Right cardiac atrium (tissue), 5 donors: ENCODE measurements at places on chromosomes 7 and 10.
A peak's percentile ranks its signal among the peaks of the same experiment; 100 is the strongest.

GRCh38 chr10:59674215-59674836, 35.3 kb downstream of the SLC16A9 start:
- no peak for DNase-seq

- no peak for DNase-seq
Measured at GRCh38 chr7:132002343-132002968, 446.0 kb upstream of the PODXL start.

DNA sequence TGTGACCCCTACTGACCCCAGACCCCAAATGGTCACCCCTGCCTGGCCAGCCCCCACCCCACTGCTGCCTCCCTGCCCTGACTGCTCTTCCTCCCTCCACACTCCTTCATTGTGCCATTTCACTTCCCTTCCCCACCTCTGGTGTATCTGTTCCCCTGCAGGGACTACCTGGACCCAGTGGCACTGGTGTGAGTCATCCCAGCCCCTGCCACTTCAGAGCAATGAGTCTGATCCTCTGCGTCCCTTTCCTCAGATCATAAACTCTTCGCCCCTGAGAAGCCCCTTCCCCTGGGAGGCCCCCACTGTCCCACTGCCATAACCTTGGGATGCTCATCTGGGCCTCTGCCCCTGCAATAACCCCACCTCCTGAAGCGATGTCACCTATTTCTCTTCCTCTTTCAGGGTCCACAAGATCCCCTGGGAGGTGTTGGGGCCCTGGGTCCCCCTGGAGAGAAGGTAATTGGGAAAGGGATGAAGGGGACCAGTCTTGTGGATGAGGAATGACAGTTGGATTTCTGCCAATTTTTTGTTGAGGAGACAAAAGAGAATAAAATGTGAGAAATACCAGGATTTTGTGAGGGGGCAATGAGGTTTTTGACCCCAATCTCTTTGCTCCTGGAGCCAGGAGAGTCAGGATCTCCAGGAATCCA, 19.1 kb upstream of the VOPP1 start:
- no peak for DNase-seq

GRCh38 chr10:112132435-112132834, 51.1 kb downstream of the GPAM start:
- no peak for DNase-seq

- DNase-seq: no peak
Measured at GRCh38 chr7:64685741-64686140, 19.8 kb downstream of the ZNF107 start.

GRCh38 chr10:74681917-74682627, 144.3 kb upstream of the KAT6B start:
- no peak for DNase-seq

GRCh38 chr10:78013564-78013963, 15.8 kb downstream of the POLR3A start:
- DNase-seq: no peak

- DNase-seq: no peak
Measured at GRCh38 chr10:69397972-69398371, 18.7 kb downstream of the TACR2 start.

GRCh38 chr10:103580011-103580410, 86.5 kb downstream of the NEURL1 start:
- DNase-seq: no peak

- no peak for DNase-seq
Measured at GRCh38 chr10:17460756-17461155, 6.4 kb upstream of the ST8SIA6 start.

DNA sequence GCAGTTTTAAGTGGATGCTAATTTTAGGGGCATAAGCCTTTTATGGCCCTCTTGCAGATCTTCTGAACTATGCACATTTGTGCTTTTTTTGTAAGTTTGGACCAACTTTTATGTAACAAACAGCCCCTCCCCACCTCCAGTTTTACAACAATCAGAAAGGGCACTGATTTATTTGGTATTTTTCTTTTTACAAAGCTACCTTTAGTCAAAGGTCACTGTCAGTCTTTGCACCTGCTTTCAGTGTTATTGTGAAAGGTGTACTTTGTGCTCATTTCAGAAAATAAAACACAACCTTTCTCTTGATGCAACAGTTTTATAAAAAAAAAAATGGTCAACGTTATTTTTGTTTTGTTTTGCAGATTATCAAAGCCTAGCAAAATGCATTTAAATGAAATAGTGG, 39.2 kb downstream of the MPLKIP start:
- no peak for DNase-seq

DNA sequence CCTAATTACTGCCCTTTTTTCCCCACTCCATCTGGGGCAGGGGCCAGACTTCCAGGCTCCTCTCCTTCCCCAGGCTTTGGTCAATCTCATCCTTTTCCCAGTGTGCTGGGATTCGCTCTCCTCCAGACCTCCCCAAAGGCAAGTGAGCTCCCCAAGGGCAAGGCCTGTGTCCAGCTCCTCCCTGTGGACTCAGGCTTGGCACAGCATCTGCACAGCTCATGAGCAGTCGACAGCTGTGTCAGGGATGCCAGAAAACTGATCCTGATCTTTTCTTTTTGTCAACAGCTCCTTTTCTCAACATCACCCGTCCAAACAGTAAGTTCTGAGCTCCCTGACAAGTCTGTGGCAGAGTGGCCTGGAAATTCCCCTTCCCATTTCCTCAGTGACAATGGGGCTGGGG, 67.1 kb downstream of the C10orf120 start:
- no peak for DNase-seq

GRCh38 chr10:79380125-79380945, 33.1 kb downstream of the PPIF start:
- DNase-seq: peak; percentile 83

GRCh38 chr10:89643812-89644690, 991 bp downstream of the PANK1 start:
- DNase-seq: peak; percentile 87

- no peak for DNase-seq
Measured at GRCh38 chr7:81925530-81925929, 155.7 kb upstream of the HGF start.
